Upper lobe of left lung (tissue), 6 donors: ENCODE measurements at places on chromosomes 12 and 14. TPM values are rescaled to one million over a fixed set of nuclear protein-coding genes. Genes with fewer than 3 reads are reported as not detected.

The SDR9C7 gene
- total RNA-seq = not detected

The PRPF39 gene
- total RNA-seq = 28.2 TPM

The AHSA1 gene
- 110 TPM for total RNA-seq

The SERPINA1 gene
- 786 TPM for total RNA-seq

The KCNK10 gene
- total RNA-seq = not detected

The LMNTD1 gene
- total RNA-seq = 1.9 TPM

The TPPP2 gene
- not detected for total RNA-seq

The CIROP gene
- not detected for total RNA-seq

The C12orf60 gene
- total RNA-seq = 0.33 TPM

The B4GALNT1 gene
- 0.98 TPM for total RNA-seq

The LRRIQ1 gene
- total RNA-seq = 6.4 TPM

The POC1B gene
- 21.0 TPM for total RNA-seq

The GARIN6 gene
- total RNA-seq = not detected
